ENCODE measurements at places on chromosomes 7 and 10. TPM values are rescaled to one million over a fixed set of nuclear protein-coding genes. Genes with fewer than 3 reads are reported as not detected.

- no peaks in the 10 kb centered on the region for H3K27me3 ChIP-seq
- H3K27ac ChIP-seq = no peak overlapping the region
- no peak for DNase-seq
Measured at GRCh38 chr10:61753453-61753852, 90.7 kb downstream of the CABCOCO1 start.

FFAR4 gene
- total RNA-seq = 0.90 TPM

GNGT1 gene
- total RNA-seq = not detected

DNA sequence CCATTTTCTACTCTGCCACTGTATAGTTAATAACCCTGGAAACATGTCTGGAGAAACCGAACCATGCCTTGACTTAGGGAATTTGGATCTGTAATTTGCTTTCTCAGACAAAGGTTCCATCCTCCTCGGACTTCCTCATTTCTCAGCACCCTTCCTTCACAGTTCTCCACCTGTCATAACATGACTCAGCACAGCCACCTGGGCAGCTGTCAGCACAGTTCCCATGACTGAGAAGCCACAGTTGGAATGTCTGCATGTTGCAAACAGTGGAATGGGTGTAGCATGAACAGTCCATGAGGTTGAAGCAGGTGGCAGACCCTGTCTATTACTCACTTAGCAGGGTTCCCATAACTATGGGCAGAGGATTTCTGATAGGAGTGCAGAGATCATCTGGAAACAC, 634 bp upstream of the OR9A4 start:
- H3K4me3 ChIP-seq = no peak overlapping the region
- no peaks in the 10 kb centered on the region for H3K27me3 ChIP-seq
- H3K36me3 ChIP-seq = no peaks in the 10 kb centered on the region
- no peak for DNase-seq

NUTM2E gene
- total RNA-seq = 0.21 TPM

DNA sequence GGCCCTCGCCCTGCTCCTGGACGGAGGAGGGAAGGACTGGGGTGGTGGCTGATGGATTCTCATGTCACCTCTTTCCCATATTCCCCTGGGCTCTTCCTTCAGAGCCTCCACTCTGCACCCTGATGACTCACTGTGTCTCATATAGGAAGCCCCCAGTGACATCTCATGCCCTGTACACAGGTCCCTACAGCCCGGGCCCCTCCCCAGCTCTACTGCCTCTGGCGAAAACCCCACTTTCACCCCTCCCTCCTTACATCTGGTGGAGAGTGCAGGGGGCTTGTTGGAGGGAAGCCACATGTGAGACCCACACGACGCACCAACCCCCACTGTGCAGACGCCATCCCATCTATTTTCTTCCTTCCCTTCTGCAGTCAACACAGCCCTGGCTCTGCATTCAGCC, 72.8 kb upstream of the ZNF479 start:
- no peaks in the 10 kb centered on the region for H3K36me3 ChIP-seq
- no peak for DNase-seq
- H3K4me1 ChIP-seq = no peaks in the 10 kb centered on the region
- H3K4me3 ChIP-seq = no peak overlapping the region

GRCh38 chr10:128776673-128777252, 650.5 kb upstream of the MKI67 start:
- no peak overlapping the region for H3K27ac ChIP-seq
- no peak overlapping the region for H3K4me3 ChIP-seq
- H3K27me3 ChIP-seq = no peaks in the 10 kb centered on the region
- H3K36me3 ChIP-seq = no peaks in the 10 kb centered on the region
- no peaks in the 10 kb centered on the region for H3K4me1 ChIP-seq

GRCh38 chr10:104297697-104298660, 29.0 kb downstream of the GSTO2 start:
- no peaks in the 10 kb centered on the region for H3K36me3 ChIP-seq
- H3K27me3 ChIP-seq = no peaks in the 10 kb centered on the region
- H3K27ac ChIP-seq = no peak overlapping the region
- DNase-seq = no peak
- H3K4me3 ChIP-seq = no peak overlapping the region
- peaks cover 9% of the 10 kb centered on the region for H3K4me1 ChIP-seq

GRCh38 chr7:44974549-44974948, 4.3 kb downstream of the MYO1G start:
- H3K27ac ChIP-seq = no peak overlapping the region
- no peak overlapping the region for H3K4me3 ChIP-seq
